ENCODE measurements at places on chromosomes 4 and X. TPM values are rescaled to one million over a fixed set of nuclear protein-coding genes. Genes with fewer than 3 reads are reported as not detected.

DMP1 gene
- not detected for total RNA-seq

MAGEE1 gene
- total RNA-seq, result 4.0 TPM

GRIA3 gene
- not detected for total RNA-seq

ANXA3 gene
- 66.5 TPM for total RNA-seq

POF1B gene
- total RNA-seq, result 2.5 TPM

PPEF2 gene
- not detected for total RNA-seq

SMR3B gene
- not detected for total RNA-seq

ARX gene
- total RNA-seq, result 0.39 TPM

HS3ST1 gene
- total RNA-seq, result 0.90 TPM

IL13RA2 gene
- total RNA-seq, result 0.27 TPM

IQCM gene
- not detected for total RNA-seq

Measured in A549 treated with GW870086 at 1 μM for 4 hours (cell line).